ENCODE measurements at places on chromosomes 6 and 20.

DNA sequence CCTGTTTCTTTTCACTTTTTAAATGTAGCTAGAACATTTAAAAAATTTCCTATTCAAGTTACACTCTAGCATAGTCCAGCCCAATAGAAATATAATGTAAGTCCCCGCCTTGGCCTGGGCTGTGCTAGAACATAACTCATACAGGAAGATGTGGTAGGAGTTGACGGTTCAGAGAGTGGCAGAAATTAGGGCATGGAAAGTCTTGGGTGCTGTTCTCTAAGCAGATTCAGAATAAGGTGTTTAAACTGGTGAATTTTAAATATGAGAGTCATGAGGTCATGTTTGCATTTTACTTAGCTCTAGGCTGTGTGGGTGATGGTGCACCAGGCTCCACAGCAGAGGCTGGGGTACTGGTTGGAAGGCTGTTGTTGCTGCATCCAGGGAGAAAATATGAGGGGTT lies 256.5 kb downstream of the FARS2 start:
- no peak for DNase-seq

DNA sequence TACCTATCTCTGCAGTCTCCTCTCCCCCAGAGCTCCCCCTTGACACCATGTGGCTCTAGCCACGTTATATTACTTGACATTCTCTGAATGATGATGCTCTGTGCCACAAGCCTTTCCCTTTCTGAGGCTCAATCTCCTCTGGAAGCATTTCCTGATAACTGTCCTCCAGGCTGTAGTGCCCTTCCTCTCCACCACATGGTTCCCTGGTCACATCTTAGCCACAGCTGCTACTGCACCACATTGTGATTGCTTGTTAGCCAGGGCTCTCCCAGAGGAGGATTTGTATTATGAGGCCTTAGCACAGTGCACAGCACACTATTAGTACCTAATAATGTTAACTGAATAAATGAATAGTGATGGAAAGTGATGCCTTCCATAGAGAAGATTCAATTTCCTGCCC lies 63.9 kb upstream of the RCAN2 start:
- no peak for DNase-seq

GRCh38 chr6:132934496-132934895 lies 120.1 kb downstream of the RPS12 start:
- no peak for DNase-seq

DNA sequence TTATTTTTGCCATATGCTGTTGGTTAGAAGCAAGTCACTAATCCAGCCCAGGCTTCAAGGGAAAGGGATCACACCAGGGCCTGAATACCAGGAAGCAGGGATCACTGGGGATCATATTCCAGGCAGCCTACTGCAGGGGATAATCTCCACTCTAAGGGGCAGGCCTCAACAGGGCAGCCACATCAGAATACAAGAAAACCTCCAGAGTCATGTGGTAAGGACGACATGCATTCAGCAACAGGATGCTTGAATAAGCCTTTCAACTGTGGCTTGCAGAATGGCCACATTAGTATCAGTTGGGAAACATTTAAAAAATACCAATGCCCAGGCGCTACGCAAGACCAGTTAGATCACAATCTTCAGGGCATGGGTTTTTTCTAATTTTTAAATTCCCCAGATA lies 109.1 kb downstream of the LY86 start:
- DNase-seq: no peak

DNA sequence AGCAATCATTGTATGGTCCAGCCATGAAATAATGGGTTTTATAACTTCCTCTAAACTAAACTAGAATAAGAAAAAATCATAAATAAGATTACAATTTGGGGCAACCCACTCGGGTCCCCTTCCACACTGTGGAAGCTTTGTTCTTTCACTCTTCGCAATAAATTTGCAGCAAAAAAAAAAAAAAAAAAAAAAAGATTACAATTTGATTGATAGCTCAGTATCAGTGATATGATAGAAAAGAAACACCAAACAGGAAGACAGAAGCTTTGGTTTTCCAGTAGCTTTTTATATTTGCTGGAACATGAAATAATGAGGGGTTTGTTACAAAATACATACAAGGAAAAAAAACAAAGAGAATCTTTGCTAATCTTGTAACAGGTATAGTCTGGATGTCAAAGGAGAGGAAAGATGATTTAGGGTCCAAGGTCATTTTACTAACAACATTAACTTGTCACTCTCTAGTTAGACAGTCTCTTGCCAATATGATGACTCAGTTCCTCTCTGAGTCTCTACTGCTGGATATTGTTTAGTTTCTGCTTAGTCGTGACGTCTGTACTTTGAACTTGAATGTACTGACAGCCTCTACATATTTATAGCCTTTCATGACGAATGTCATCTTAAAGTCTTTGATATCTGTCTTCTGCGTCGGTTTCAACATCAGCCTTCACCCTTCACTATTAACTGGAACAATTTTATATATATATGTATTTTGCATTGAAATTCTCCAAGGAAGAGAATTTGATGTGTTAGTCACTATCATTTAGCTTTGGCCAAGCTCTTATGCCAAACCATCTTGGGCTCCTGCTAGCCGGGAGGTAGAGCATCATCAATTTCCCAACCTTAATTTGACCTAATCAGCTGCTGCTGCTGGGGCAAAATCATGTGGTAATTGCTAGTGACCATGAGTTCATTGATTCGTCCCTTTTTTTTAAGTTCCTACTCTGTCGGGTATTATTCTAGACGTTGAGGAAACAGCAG lies 213.1 kb upstream of the STXBP5 start:
- no peak for DNase-seq

DNA sequence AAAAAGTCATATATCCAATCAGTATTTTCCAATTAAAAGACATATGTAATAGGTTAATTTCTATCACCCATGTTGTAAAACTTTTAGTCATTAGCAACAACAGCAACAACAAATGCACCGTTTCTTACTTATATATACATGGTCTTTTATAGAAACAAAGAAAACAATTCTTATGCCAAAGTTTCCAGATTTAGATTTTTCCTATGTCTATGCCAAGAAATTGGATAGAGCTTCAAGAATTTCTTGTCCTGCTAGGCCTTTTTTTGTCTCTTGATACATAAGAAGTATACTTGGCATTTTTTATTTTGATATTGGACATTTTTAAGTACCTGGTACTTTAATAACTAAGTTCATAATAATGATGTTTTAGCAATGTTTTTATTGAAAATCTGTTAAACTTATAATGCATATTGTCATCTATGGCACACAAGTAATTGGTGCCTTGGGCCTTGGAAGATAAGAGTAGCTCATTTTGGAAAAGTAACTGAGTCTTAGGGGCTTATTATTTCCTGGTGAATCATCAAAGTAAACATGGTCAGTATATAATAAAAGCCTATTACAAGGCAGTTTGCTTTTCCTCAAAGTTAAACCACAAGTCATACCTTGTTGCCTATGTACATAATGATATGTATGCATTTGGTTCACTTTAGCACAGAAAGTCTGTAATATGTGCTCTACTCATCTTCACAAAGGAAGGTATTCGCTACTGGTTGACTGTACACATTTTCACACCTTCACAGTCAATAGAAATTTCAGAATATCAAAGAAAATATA lies 10.1 kb upstream of the FRK start:
- DNase-seq: no peak

GRCh38 chr6:3532296-3532916 lies 75.6 kb upstream of the SLC22A23 start:
- no peak for DNase-seq

DNA sequence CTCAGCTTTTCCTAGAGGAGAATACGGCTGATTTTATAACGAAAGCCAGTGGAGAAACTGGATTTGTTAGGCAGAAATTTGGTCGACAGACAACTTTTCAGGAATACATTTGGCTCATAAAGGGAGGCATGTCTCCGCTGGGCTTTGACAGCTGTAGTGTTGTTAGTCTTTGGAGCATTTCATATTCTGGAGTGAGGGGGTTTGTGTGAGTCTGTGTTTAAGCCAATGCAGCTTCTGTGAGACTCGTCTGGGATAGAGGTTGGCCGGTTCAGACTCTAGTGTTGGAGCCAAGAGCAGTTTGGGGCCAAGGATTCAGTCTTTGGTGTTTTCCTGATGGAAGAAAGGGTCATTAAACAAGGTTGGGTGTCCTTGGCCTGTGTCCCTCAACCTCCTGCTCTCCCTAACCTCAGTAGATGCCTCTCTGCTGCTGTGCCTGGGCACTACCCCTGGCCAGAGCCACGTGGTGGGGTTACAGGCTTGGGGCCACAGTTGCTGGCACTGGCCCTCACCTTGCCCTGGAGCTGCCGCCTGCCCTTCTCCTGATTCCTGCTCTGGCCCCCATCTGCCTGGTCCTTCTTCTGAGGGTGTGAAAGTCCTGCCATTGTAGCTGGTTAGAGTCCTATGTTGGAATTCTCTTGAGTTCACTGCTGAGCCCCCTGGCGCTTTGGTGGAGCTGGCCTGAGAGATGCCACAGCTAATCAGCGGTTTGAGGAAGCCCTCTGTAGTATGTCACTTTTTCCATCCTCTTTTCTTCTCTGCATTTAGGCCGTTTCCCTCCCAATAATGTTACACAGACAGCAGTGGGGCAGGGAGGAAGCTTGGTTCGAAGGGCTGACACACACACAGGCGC lies 6.9 kb downstream of the PTK7 start:
- no peak for DNase-seq

- no peak for DNase-seq
Measured at GRCh38 chr6:127539272-127539671, 20.1 kb upstream of the MTCL3 start.

GRCh38 chr6:101544286-101544685 lies 150.8 kb downstream of the GRIK2 start:
- DNase-seq: no peak

DNA sequence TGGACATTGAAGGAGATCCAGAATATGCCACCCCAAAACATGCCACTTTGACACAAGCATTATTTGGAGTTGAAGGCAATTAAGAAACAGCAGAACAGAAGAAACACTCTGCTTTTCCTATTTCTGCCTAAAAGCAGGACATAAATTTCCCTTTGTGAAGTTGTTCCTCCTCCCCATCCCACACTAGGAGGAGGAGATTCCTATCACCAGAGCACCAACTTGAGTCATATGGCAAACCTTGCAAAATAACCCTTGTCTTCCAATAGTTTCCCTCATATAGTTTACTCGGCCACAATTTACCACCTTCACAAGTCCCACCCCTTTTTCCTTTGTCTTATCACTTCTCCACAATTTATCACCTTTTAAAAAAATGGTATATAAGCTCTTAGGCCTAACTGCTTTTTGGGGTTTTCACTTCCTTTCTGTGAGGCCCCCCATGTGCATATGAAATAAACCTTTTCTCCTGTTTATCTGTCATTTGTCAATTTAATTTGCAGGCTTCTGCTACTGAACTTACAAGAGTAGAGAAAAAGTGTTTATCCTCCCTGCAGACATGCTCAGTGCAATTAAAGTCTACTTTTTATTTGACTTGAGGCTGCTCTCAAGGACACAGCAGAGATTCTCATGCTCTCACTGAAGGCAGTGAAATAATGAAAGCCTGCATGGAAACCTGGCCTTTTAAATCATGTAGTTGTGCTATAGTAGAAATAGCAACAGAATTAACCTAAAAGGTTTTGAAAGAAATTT lies 2.8 kb upstream of the RAB23 start:
- no peak for DNase-seq

- no peak for DNase-seq
Measured at GRCh38 chr20:1951436-1952115, 42.3 kb downstream of the PDYN start.

- no peak for DNase-seq
Measured at GRCh38 chr6:79635232-79635543, 4.1 kb downstream of the SH3BGRL2 start.

DNA sequence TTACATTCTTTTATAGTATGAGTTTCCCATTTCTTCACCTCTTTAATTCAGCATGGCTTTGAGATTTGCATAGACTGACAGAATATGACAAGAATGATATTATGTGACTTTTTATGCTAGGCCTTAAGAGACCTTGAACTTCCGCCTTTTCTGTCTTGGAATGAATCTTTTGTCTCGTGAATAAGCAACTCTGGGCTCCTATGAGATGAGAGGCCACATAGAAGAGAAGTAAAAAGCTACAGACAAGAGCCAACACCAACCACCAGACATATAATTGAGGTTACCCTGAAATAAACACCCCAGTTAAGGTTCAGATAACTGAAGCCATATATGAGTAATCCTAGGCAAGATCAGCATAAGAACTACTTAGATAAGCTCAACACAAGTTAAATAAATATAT lies 600.8 kb downstream of the MEI4 start:
- DNase-seq: no peak

DNA sequence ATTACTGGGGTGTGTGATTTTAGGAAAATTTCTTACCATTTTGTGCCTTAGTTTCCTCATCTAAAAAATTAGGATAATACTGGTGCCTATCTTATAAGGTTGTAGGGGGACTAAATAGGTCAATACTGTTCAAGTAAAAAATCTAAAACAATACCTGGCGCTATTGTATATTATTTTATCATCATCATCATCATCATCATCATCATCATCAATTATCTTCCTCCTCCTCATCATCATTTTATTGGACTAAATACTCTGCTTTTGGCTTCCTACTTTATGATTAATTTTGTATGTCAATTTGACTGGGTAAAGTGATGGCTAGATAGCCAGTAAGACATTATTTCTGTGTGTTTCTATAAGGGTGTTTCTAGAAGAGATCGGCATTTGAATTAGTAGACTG lies 435.5 kb downstream of the DHX35 start:
- no peak for DNase-seq

DNA sequence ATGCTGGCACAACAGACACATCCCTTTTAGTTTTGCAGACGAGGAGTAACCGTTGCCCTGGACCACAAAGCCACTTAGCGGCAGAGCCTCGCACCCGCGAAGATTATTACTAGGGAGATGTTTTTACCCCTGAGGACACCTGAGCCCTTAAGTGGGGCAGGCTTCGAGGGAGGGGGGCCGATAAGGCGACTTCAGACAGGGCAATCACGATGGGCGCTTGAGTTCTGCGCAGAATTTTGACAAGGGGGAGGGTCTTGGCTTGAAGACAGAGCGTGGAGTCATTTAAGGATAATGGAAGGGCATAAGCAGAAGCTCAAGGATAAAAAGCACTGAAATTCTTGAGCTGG lies 650 bp upstream of the TTK start:
- no peak for DNase-seq

DNA sequence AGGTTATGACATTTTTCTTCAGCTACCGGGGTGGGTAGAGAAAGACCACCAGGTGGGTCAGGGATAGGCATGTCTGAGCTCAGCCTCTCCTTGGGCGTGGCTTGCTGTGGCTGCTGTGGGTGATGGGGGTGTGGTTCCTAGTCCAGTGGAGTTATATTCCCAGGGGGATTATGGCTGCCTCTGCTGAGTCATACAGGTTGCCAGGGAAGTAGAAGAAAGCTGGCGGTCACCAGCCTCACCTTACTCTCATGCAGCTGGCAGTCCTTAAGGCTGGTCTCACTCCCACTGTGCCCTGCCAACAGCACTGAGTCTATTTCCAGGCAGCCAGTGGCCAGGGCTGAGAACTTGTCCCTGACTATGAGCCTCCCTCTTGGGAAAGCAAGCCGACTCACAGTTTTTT lies 130.0 kb downstream of the SCP2D1 start:
- no peak for DNase-seq
